ENCODE measurements at places on chromosomes 12 and 14. TPM values are rescaled to one million over a fixed set of nuclear protein-coding genes. Genes with fewer than 3 reads are reported as not detected.

DNA sequence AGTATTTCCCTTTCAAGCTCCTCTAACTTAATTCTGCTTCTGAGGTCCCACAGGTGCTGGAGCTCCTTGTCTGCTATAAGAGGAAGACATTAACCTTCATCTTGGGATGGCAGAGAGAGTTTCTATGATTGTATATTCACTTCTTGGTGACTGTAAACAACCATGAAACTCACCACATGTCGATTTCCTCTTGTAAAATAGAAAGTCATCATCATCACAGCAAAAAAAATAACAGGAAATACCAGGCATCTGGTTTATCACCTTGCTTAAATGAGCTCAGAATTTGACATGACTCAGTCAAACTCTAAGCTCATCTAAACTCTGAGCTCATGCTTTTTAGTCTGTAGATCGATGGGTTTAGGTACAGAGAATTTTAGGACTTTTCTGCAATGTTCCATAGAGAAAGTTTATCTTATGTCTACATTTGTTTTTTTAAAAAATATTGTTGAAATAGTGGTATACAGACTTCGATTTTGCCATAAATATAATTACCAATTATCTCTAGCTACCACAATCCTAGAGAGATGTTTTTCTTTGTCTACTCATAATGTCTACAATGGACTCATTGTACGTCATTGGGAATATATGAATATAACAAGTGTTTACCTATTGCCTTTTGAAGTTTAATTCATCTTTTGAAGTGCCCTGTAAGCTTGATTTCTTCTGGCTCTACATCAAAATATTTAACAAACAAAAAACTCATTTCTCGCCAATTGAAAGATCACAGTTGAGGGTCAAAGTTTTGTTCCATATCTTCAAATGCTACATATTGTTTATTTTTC, 58.4 kb downstream of the IGF1 start:
- no peak for DNase-seq

Gene HOXC11
- total RNA-seq: not detected

Gene TMTC2
- total RNA-seq: 2.5 TPM

- DNase-seq: no peak
Observed at GRCh38 chr14:71824816-71825215, 107.4 kb upstream of the RGS6 start.

Gene NPAS3
- not detected for total RNA-seq

Gene KRT78
- total RNA-seq: not detected

Gene NEUROD4
- total RNA-seq: not detected

- DNase-seq: no peak
Observed at GRCh38 chr12:93376436-93377251, 1.1 kb upstream of the NUDT4 start.

GRCh38 chr12:96513681-96514080, 24.3 kb downstream of the CFAP54 start:
- no peak for DNase-seq

- DNase-seq: no peak
Observed at GRCh38 chr14:93234798-93235197, 27.7 kb downstream of the UBR7 start.

DNA sequence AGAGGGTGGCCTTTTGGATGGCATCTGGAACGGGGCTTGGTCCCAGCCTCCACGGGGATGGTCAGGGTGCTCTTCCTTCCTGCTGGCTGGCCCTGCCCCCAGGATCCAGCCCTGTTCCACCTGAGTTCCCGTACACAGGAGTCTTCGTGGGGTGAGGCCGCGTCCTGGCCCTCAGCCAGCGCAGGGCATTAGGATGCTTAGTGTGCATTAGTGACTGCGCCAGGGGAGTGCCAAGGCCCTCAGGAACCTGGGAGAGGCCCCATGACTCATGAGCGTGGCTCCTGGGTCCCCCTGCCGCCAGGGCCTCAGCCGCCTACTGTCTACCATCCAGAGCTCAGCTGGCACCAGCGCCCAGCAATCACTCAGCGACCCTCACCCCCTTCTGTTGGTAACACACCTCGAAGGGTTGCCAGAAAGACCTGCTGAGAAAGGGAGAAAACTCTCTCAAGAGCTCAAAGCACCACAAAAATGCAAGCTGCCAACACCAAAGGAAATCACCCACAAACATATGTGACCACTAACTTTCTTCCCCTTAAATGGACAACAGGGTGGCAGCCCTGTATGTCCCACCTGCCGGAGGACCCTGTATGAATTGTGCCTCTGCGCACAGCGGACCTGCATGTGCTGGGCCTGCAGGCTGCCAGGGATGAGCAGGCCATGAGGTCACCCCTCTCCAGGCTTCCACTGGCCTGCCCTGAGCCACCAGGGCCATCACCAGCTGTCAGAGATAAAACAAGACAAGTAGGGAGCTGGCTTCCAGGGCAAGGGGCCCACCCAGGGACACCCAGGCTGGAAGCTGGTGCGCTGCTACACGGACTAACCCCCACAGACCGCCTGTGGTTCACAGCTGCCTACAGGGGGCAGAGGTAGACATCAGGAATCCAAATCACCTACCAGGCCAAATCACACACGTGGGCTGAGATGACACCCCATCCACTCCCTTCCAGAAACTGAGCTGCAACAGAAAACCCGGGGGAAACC, 28.7 kb downstream of the CCDC85C start:
- DNase-seq: no peak

- DNase-seq: no peak
Observed at GRCh38 chr12:71164568-71165197, 6.9 kb upstream of the TSPAN8 start.

Gene TULP3
- 9.1 TPM for total RNA-seq

Gene BDKRB2
- total RNA-seq: not detected

DNA sequence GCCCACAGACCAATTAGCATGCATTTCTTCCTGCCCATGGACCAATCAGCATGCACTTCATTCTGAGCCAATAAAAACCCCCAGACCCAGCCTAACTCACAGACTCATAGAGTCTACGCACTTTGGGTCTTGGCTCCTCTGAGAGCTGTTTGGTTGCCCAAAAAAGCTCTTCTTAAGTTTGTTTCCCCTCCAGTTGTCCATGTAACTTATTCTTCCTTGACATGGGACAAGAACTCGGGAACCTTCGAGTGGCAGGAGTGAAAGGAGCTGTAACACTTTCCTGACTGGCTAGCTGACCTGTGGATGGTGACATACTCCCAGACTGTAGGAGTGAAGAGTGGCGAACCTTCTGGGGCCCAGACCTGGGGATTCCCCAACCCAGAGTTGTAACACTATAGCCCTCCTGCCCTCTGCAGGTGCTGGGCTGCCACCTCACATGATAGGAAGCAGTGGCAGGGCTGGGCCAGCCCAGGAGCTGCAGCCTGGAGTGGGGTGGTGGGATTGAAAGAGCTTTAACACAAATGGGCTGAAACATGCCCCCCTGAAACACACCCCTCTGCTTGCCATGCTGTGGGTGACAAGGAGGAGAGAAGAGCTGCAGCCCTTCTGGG, 4.4 kb upstream of the BTBD7 start:
- no peak for DNase-seq

GRCh38 chr12:78177298-78177697, 346.6 kb downstream of the NAV3 start:
- DNase-seq: no peak

GRCh38 chr12:51475543-51475942, 50.9 kb downstream of the SLC4A8 start:
- DNase-seq: no peak

Gene KRT79
- total RNA-seq: not detected

GRCh38 chr14:23349156-23349845, 3.4 kb downstream of the SLC22A17 start:
- no peak for DNase-seq

DNA sequence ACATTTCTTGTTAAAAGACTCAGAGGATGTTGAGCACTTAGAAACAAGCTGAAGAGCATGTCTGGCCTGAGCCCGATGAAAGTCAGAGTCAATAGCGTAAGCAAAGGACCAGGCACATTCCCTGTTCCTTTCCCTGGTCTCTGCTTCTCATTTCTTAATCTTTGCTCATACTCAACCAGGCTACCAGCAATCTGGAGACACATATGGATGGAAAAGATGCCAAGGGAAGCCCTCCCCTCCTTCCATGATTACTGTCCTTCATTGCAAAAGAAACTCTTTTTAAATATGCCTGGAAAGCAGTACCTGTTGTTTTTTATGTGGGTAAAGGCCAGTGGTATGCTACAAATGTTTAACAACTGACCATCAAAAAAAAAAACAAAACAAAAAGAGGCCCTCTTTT, 44.2 kb upstream of the PLEKHG7 start:
- DNase-seq: no peak

Gene EGLN3
- 1.6 TPM for total RNA-seq

DNA sequence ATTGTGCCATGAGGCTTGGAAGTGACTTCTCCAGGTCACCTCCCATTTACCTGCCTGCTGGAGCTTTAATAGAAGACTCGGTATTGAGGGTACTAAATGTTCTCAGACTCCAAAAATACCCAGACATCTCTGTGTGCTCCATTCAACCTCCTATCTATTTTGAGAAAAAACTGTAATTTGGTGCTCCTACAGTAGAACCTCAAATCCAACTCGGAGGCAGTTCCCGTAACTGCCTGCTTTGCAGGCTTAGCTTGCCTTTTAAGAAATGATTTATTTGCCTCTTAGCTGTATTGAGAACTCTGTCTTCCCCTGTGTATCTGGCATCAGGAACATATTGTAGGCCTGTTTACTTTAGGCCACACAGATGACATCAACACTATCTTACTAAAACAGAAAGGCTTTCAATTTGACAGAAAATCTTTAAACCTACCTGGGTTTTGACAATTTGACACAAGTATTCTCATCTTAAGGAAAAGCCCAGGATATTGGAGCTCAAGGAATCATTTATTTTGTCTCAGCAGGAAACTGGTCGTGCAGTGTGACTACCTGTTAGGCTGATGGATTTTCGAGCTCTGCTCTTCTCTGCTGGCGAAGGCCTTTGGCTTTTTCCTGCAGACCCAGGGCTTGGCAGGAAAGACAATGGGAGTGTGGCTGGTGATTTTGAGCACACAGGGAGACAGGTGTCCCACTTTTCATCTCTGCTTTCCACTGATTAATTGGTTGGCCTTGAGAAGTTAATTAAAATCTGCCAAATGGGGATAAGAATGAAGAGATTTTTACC, 314.8 kb downstream of the SNAPC1 start:
- no peak for DNase-seq

- no peak for DNase-seq
Observed at GRCh38 chr14:100237735-100238418, 1.1 kb upstream of the YY1 start.

DNA sequence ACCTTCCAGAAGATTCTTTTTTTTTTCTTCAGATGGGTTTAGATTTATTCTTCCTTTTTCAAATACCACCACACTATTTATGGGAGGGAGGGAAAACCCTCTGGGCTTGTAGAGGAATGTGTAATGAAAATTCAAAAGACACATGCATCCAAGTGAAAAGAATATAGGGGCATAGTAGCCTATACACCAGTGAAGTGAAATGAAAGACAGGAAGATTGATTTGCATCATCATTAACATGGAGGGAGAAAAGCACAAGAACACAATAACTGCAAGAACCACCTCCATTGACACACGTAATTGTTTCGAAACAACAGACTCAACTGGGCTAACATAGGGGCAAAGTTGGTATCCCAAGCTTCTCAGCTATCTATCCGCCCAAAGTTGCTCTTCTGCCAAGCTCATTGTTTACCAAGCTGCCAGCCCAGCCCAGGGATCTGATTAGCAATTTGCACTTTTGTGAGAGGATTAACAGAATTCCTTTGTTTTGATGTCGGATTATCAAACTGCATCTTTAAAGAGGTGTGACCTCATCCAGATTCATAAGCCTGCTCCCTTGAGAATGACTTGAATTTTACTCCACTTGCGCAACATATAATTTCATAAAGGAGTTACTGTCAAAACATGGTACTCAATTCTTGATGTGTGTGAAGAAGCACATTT, 430.5 kb upstream of the SOX5 start:
- DNase-seq: no peak

Gene CMA1
- total RNA-seq: not detected

Gene CLEC4C
- total RNA-seq: not detected

DNA sequence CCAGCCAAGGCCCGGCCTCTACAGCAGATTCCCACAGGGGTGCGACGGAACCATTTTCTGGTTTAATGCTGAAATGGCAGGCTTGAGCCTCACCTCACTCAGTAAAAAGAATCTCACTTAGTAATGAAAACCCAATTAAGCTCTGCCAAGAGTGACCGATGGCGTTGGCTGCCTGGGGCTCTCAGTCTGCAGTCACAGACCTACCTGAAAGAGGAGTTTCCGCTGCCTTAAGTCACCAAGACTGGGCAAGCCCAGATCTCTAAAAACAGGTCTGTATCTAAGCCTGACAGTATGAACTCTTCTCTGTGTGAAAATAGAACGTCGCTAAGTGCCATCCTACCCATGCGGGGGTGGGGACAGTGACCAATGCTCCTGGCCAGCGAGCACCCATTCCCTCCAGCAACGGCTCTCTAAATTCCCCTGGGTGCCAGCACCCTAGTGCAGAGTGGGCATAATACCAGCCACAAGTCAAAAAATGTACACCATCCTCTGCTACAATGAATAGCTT, 107.3 kb downstream of the FOXN3 start:
- DNase-seq: no peak

Gene ARMH4
- total RNA-seq: not detected

Gene ART4
- not detected for total RNA-seq

GRCh38 chr14:72869407-72870329, 24.2 kb downstream of the DPF3 start:
- DNase-seq: no peak

Gene PIWIL1
- total RNA-seq: not detected

Gene C12orf50
- total RNA-seq: not detected

Gene FIGNL2
- total RNA-seq: 0.42 TPM

- no peak for DNase-seq
Observed at GRCh38 chr14:88045705-88046104, 40.8 kb downstream of the GPR65 start.

- peak; percentile 80 for DNase-seq
Observed at GRCh38 chr12:48977290-48978281, 536 bp upstream of the WNT1 start.

DNA sequence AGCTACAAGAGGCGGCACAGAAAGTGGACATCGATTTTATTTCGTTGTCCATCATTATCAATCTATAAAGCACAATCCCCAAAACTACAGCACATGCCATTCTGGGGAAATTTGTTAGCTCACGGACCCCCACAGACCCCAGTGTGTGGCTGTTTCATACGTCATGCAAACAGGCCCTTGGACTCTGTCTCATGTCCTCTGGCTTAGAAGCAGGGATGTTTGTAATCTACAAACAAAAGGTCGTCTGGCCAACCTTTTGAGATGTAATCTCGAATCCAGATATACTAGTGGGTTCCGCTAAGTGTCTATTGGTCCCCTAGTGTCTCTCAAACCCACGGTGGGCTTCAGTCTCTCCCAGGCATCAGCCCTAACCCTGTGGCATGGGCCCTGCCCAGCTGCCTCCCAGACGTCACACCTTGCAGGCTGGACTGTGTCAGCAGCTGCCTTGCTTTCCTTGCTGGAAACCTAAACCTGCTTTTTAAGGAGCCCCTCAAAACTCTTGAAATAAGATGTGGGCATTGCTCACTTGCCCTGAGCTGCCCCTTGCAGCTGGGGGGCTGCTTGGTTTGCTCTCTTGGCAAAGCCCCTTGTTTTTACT, 220.8 kb downstream of the ZFP36L1 start:
- no peak for DNase-seq
